ENCODE measurements at places on chromosomes 1 and 21. TPM values are rescaled to one million over a fixed set of nuclear protein-coding genes. Genes with fewer than 3 reads are reported as not detected.

Gene GPX7
- 33.0 TPM for total RNA-seq

Gene CYP4A11
- total RNA-seq: 457 TPM

Gene CHRNB2
- under 0.01 TPM for total RNA-seq

Gene KIF14
- 8.8 TPM for total RNA-seq

Gene HTR6
- total RNA-seq: not detected

Gene ZNF683
- total RNA-seq: not detected

Gene FCRL4
- total RNA-seq: not detected

Gene CA6
- not detected for total RNA-seq

Gene LPAR3
- total RNA-seq: not detected

- no peaks in the 10 kb centered on the region for H3K27me3 ChIP-seq
- DNase-seq: no peak
- no peak overlapping the region for H3K27ac ChIP-seq
- no peak overlapping the region for H3K4me3 ChIP-seq
- H3K4me1 ChIP-seq: peaks cover 23% of the 10 kb centered on the region
Observed at GRCh38 chr1:59592924-59593323, 221.8 kb upstream of the HOOK1 start.

- H3K4me1 ChIP-seq: peaks cover 22% of the 10 kb centered on the region
- H3K27ac ChIP-seq: no peak overlapping the region
- H3K36me3 ChIP-seq: no peaks in the 10 kb centered on the region
- no peaks in the 10 kb centered on the region for H3K27me3 ChIP-seq
Observed at GRCh38 chr1:26078286-26079177, 11.1 kb upstream of the TRIM63 start.

DNA sequence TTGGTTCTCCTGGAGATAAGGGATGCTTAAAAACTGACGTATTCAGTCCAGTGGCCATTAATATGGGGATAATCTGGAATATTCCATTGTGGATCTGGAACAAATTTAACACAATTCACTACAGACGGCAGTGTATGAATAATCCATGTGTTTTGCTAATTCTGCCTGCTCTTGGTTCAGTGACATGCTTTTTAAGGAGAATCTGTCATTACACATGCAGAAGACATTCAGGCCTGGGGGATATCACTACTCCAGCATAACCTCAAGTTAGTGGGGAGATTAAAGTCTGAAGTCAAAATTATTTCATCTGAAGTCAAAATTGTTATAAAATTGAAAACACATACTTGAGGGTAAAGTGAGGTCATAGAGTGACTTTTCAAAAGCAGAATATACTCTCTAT lies 789.3 kb downstream of the USP25 start:
- DNase-seq: no peak
- no peak overlapping the region for H3K4me3 ChIP-seq
- no peaks in the 10 kb centered on the region for H3K27me3 ChIP-seq
- H3K4me1 ChIP-seq: peaks cover 8% of the 10 kb centered on the region
- H3K36me3 ChIP-seq: no peaks in the 10 kb centered on the region

- peaks cover 2% of the 10 kb centered on the region for H3K27me3 ChIP-seq
- no peaks in the 10 kb centered on the region for H3K4me1 ChIP-seq
- no peaks in the 10 kb centered on the region for H3K36me3 ChIP-seq
- DNase-seq: peak; percentile 3
- H3K27ac ChIP-seq: no peak overlapping the region
Observed at GRCh38 chr1:34361781-34362357, 185.2 kb downstream of the C1orf94 start.

GRCh38 chr1:34373912-34374311 lies 197.2 kb downstream of the C1orf94 start:
- no peak for DNase-seq
- peaks cover 6% of the 10 kb centered on the region for H3K27me3 ChIP-seq
- no peaks in the 10 kb centered on the region for H3K4me1 ChIP-seq
- no peaks in the 10 kb centered on the region for H3K36me3 ChIP-seq
- H3K4me3 ChIP-seq: no peak overlapping the region

- no peak overlapping the region for H3K27ac ChIP-seq
- no peak overlapping the region for H3K4me3 ChIP-seq
- no peak for DNase-seq
Observed at GRCh38 chr1:65072845-65073244, 75.2 kb upstream of the AK4 start.

- no peak for DNase-seq
- H3K36me3 ChIP-seq: no peaks in the 10 kb centered on the region
- H3K4me3 ChIP-seq: no peak overlapping the region
- no peaks in the 10 kb centered on the region for H3K4me1 ChIP-seq
Observed at GRCh38 chr21:41029571-41029970, 138.4 kb upstream of the BACE2 start.

DNA sequence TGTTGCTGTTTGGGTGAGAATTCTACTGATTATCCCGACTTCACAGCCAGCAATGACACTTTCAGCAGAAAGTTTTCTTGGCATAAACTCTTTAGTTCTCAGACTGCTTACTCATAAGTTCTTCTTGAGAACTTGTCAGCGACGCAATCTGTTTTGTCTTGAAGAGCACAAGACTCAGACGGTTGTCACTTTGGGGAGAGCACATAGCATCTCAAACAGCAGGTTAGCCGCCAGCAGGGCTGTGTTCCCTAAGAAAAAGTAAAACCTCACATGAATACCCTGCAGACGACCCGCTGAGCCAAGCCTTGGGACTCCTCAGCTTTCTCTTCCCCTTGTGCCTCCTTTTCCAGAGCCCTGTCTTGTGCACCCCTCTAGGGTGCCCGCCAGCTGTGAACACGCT lies 11.4 kb downstream of the AGMAT start:
- peaks cover 3% of the 10 kb centered on the region for H3K4me1 ChIP-seq
- peaks cover 17% of the 10 kb centered on the region for H3K36me3 ChIP-seq
- H3K27ac ChIP-seq: no peak overlapping the region
- no peak for DNase-seq
- no peaks in the 10 kb centered on the region for H3K27me3 ChIP-seq

- H3K4me3 ChIP-seq: no peak overlapping the region
- no peaks in the 10 kb centered on the region for H3K4me1 ChIP-seq
- no peak overlapping the region for H3K27ac ChIP-seq
- H3K27me3 ChIP-seq: no peaks in the 10 kb centered on the region
- no peak for DNase-seq
- peaks cover 2% of the 10 kb centered on the region for H3K36me3 ChIP-seq
Observed at GRCh38 chr21:44975720-44976555, 36.1 kb downstream of the SLX9 start.

DNA sequence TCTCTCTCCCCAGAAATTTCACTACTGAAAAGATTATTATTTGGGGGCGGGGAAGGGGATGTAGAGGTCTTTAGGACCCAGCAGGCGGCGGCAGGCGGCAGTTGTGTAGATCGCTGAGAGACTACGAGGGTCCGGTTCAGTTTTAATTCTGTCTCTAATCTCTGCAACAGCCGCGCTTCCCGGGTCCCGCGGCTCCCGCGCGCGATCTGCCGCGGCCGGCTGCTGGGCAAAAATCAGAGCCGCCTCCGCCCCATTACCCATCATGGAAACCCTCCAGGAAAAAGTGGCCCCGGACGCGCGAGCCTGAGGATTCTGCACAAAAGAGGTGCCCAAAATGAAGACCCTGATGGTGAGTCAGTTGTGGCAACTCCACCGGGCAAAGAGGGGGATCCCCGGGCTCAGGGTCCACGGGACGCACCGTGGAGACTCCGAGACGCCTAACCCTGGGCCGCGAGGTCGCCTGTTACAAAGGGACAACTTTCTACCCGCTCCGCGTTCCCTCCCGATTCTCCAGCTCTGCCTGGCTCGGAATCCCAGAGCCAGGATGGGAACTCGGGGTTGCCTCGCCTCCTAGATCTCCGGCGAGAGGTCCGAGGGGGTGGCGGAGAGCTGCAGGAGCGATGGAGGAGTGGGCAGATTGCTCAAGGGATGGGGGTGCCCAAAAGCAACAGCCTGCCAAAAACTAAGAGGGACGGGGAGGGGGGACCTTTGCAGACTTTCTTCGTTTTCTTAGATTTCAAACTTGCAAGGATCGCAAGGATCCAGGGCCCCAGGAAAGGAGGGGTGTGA lies at the start of gene ST6GALNAC5:
Gene ST6GALNAC5 (plus strand): TSS at position 139 of the 789 bp plus-strand sequence.
- peaks cover 14% of the 10 kb centered on the region for H3K4me1 ChIP-seq
- peaks cover 14% of the 10 kb centered on the region for H3K27me3 ChIP-seq
- H3K36me3 ChIP-seq: no peaks in the 10 kb centered on the region
- no peak within 1 kb of the TSS for H3K27ac ChIP-seq

GRCh38 chr1:163528710-163529348 lies 207.1 kb downstream of the NUF2 start:
- DNase-seq: no peak
- H3K27ac ChIP-seq: no peak overlapping the region
- H3K36me3 ChIP-seq: no peaks in the 10 kb centered on the region
- no peak overlapping the region for H3K4me3 ChIP-seq
- H3K4me1 ChIP-seq: no peaks in the 10 kb centered on the region

Data from liver (tissue), 10 donors.